ENCODE measurements at places on chromosomes 16 and 17.
A peak's percentile ranks its signal among the peaks of the same experiment; 100 is the strongest.

DNA sequence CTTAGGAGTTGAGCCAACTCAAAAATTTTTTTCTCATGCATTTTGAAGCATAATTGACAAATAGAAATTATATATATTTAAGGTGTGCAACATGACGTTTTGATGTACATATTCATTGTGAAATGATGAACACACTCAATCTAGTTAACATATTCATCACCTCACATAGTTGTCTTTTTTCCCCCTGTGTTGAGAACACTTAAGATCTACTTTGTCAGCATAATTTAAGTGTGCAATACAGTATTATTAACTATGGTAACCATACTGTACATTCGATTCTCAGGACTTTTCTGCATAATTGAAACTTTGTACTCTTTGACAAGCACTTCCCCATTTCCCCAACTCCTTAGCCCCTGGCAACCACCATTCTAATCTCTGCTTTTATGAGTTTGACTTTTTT is 192.2 kb upstream of the ZKSCAN2 start:
- DNase-seq, result peak; percentile 8
- H3K36me3 ChIP-seq, result no peaks in the 10 kb centered on the region
- H3K4me1 ChIP-seq, result no peaks in the 10 kb centered on the region
- no peak overlapping the region for H3K4me3 ChIP-seq
- H3K27ac ChIP-seq, result no peak overlapping the region

- H3K27me3 ChIP-seq, result no peaks in the 10 kb centered on the region
- no peak for DNase-seq
- H3K36me3 ChIP-seq, result no peaks in the 10 kb centered on the region
- no peak overlapping the region for H3K4me3 ChIP-seq
- peaks cover 21% of the 10 kb centered on the region for H3K4me1 ChIP-seq
Measured at GRCh38 chr16:56966093-56966475, 4.3 kb downstream of the CETP start.

- peak overlapping the region; percentile 82 for H3K4me3 ChIP-seq
- peaks cover 36% of the 10 kb centered on the region for H3K4me1 ChIP-seq
- H3K27ac ChIP-seq, result peak overlapping the region; percentile 90
- H3K27me3 ChIP-seq, result no peaks in the 10 kb centered on the region
- H3K36me3 ChIP-seq, result peaks cover 14% of the 10 kb centered on the region
- DNase-seq, result no peak
Measured at GRCh38 chr16:88569614-88569984, 604 bp upstream of the ZC3H18 start.

GRCh38 chr16:66444049-66444481 is 17.0 kb downstream of the BEAN1 start:
- no peak overlapping the region for H3K27ac ChIP-seq
- no peaks in the 10 kb centered on the region for H3K4me1 ChIP-seq
- no peak for DNase-seq
- no peaks in the 10 kb centered on the region for H3K36me3 ChIP-seq
- H3K27me3 ChIP-seq, result peaks cover 33% of the 10 kb centered on the region
- no peak overlapping the region for H3K4me3 ChIP-seq

DNA sequence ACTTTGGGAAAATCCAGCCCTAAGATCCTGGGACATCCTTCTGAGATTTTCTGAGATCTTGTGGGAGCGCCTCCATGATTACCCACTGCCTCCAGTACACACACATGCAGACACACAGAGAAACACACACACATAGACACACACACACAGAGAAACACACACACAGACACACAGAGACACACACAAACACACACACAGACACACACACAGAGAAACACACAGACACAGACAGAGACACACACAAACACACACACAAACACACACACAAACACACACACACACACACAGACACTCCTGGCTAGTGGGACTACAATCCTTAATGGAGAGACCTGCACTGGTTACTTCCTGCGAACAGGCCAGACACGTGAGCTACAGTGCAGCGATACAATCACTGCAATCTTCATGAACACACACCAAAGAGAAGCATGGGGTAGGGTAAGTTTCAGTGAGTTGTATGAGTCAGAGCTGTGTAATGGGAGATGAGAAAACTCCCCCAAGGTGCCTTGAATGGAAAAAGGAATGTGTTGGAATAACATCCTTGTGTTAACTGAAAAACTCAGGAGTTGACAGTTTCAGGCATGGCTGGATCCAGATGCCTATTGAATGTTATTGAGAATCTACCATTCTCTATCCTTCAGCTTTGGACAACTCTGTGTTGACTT is 79.5 kb downstream of the SLC6A2 start:
- H3K4me3 ChIP-seq, result no peak overlapping the region
- no peak for DNase-seq
- H3K27ac ChIP-seq, result no peak overlapping the region
